GM04504 (cell line): ENCODE measurements at places on chromosomes 4 and X.
A peak's percentile ranks its signal among the peaks of the same experiment; 100 is the strongest.

- no peak for DNase-seq
Measured at GRCh38 chr4:26055855-26056254, 141.8 kb downstream of the SMIM20 start.

- DNase-seq, result peak; percentile 70
Measured at GRCh38 chr4:107824350-107825071, at the start of gene SGMS2. Gene SGMS2 (plus strand): TSS chr4:107824932. CDS start chr4:107895554, 70,622 bp downstream.

DNA sequence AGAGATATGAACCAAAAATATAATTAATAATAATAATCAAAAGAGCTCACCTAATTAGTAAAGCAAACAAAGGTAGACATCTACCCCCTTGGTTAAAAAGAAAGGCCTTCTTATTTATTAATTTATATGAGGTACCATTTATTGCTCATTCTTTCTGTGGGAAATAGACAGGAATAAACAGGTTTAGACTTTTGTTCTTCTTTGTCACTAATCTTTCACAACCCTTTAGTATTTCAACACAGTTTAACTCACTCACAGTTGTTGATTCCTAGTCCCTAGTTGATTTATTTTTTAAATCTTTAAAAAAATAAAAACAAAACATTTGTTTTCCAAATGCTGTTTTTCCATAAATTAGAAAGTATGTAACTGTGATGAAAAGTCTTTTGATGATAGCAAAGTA lies 5.6 kb downstream of the PPARGC1A start:
- no peak for DNase-seq

- no peak for DNase-seq
Measured at GRCh38 chr4:56803471-56803870, 18.0 kb downstream of the SPINK2 start.

- DNase-seq, result no peak
Measured at GRCh38 chr4:7383266-7383665, 51.5 kb downstream of the PSAPL1 start.

- no peak for DNase-seq
Measured at GRCh38 chrX:14616301-14616700, 87.0 kb downstream of the GLRA2 start.

DNA sequence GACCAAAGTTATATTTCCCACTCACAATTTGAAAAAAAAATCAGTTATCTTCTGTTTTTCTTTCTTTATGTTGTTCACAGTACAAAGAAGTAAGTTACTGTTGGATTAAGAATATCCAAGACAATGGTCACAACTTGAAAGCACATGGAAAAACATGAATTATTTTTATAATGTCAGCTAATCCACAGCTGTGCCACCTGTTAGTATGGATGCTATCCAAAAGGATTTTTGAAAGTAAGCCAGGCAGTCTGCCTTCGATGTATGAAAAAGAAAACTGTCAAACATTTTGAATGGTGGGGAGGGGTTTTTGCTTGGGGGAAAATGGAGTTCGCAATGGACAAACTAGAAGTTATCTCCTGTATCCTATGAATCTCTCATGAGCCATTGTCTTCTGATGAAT lies 6.2 kb downstream of the GPM6A start:
- no peak for DNase-seq
